Stimulated activated naive B cell treated with anti-CD40 and anti-IgM and Interleukin-4, amounts not matched to agents 10 μg/mL and 1 μg/mL and 100 μg/mL, for 72 hours (primary cell): ENCODE measurements at places on chromosomes 4 and X.
A peak's percentile ranks its signal among the peaks of the same experiment; 100 is the strongest.

GRCh38 chrX:119870626-119871131, 854 bp downstream of the RNF113A start:
- H3K27ac ChIP-seq = peak overlapping the region; percentile 92
- H3K4me1 ChIP-seq = peaks cover 6% of the 10 kb centered on the region
- peak overlapping the region; percentile 87 for H3K4me3 ChIP-seq
- peak; percentile 6 for DNase-seq

DNA sequence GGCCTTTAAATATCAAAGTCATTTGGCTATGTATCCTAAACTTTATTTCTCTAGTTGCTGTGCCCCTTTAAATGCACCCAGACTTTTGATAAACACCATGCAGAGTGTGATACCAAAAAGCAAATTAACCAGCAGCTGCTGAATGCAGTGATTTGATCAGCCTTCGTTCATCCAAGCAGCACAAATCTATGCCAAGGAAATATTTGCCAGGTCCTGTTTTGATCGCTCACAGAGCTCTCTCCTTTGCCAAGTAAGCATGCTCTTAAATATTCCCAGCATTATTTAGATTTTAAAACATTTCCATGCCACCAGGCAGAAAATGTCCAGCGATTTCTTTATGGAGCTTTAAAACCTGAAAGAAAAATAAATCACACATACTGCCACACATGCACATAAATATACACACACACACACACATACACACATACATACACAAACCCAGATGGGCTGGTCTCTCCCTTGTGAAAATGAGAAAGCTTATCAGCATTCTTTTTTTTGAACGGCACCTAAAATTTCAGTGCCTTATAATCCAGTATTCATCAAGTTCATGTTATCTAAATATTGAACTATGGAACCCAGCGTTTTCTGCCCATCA, 35.7 kb downstream of the BTC start:
- peaks cover 4% of the 10 kb centered on the region for H3K27me3 ChIP-seq
- no peaks in the 10 kb centered on the region for H3K36me3 ChIP-seq
- H3K27ac ChIP-seq = no peak overlapping the region
- H3K4me3 ChIP-seq = no peak overlapping the region
- H3K4me1 ChIP-seq = peaks cover 9% of the 10 kb centered on the region
- no peak for DNase-seq

DNA sequence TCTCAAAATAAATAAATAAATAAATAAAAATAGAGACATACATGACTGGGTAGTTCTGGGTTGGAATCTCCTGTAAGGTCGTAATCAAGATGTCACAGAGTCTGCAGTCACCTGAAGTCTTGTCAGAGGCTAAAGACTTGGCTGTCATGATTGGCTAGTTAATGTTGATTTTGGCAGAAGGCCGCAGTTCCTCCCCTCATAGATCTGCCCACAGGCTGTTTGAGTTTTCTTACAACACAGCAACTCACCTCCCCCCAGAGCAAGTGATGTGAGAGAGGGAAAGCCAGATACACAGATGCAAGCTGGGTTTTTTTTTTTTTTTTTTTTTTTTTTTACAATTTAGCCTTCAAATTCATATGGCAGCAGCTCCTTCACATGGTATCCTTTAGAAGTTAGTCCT, 36.4 kb upstream of the BMPR1B start:
- H3K4me3 ChIP-seq = no peak overlapping the region
- H3K36me3 ChIP-seq = no peaks in the 10 kb centered on the region
- no peak overlapping the region for H3K27ac ChIP-seq
- H3K4me1 ChIP-seq = peaks cover 9% of the 10 kb centered on the region
- peaks cover 10% of the 10 kb centered on the region for H3K27me3 ChIP-seq
- no peak for DNase-seq

- H3K4me1 ChIP-seq = peaks cover 42% of the 10 kb centered on the region
- no peaks in the 10 kb centered on the region for H3K27me3 ChIP-seq
- DNase-seq = peak; percentile 13
- H3K36me3 ChIP-seq = no peaks in the 10 kb centered on the region
- H3K27ac ChIP-seq = peak within 1 kb of the TSS; percentile 96
Measured at GRCh38 chrX:30653415-30654131, at the start of gene GK. TSS of gene GK (plus strand) at chrX:30653423. CDS start at chrX:30653538, 115 bp downstream.

DNA sequence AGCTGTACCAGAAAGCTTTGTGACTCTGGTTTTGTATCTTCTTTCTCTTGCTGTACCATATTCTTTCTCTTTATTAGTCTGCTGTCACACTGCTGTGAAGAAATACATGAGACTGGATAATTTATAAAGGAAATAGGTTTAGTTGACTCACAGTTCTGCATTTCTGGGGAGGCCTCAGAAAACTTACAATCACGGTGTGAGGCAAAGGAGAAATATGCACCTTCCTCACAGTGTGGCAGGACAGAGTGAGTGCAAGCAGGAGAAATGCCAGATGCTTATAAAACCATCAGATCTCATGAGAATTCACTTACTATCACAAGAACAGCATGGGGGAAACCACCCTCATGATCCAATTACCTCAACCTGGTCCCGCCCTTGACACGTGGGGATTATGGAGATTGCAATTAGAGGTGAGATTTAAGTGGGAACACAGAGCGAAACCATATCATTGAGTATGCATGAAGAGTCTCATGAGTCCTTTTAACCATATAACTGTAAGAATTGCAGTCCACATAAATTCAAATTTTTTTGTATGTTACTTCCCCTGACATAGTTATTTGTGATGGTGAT, 67.4 kb upstream of the INPP4B start:
- H3K4me3 ChIP-seq = no peak overlapping the region
- H3K27ac ChIP-seq = no peak overlapping the region
- no peaks in the 10 kb centered on the region for H3K36me3 ChIP-seq
- no peaks in the 10 kb centered on the region for H3K4me1 ChIP-seq
- no peaks in the 10 kb centered on the region for H3K27me3 ChIP-seq
- DNase-seq = no peak

GRCh38 chrX:129798888-129799287, 19.1 kb downstream of the SASH3 start:
- no peaks in the 10 kb centered on the region for H3K27me3 ChIP-seq
- H3K27ac ChIP-seq = peak overlapping the region; percentile 53
- peaks cover 32% of the 10 kb centered on the region for H3K4me1 ChIP-seq

DNA sequence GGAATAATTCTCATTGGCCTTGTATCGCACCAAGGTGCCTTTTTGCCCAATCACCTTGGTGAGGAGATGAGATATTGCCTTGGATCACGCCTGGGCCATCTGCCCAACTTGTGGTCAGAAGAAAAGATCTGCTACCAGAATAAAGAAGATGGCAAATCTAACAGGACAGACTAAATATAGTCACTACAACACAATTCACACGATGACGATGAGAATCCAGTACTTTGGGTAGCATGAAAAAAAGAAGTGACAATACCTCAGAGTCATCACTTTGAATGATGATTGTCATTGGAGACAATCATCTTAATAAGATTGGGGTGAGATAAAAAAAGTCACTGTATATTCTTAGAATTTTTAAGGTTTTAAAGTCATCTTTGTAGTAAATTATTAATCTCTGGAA, 7.3 kb upstream of the MSL3 start:
- peaks cover 2% of the 10 kb centered on the region for H3K4me1 ChIP-seq
- no peaks in the 10 kb centered on the region for H3K36me3 ChIP-seq
- H3K4me3 ChIP-seq = no peak overlapping the region
- DNase-seq = no peak
- H3K27ac ChIP-seq = no peak overlapping the region
- peaks cover 6% of the 10 kb centered on the region for H3K27me3 ChIP-seq

DNA sequence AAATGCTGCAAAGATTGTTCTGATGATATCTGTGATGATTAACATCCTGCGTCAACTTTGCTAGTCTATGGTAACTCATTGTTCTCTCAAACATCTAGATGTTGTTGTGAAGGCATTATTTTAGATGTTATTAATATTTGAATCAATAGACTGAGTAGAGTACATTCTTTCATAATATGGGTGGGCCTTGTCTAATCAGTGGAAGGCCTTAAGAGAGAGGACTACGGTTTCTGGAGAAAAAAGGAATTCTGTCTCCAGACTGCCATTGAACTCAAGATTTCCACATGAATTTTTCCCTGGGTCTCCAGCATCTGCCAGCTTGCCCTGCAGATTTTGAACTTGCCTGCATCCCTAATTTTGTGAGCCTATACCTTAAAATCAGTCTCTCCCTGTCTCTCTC, 2381.1 kb upstream of the AGA start:
- H3K4me1 ChIP-seq = no peaks in the 10 kb centered on the region
- H3K27ac ChIP-seq = no peak overlapping the region
- no peaks in the 10 kb centered on the region for H3K27me3 ChIP-seq
- H3K36me3 ChIP-seq = no peaks in the 10 kb centered on the region

- H3K27ac ChIP-seq = no peak overlapping the region
- H3K4me1 ChIP-seq = no peaks in the 10 kb centered on the region
- H3K27me3 ChIP-seq = no peaks in the 10 kb centered on the region
- DNase-seq = no peak
Measured at GRCh38 chr4:177070533-177071058, 239.1 kb upstream of the NEIL3 start.

- H3K36me3 ChIP-seq = no peaks in the 10 kb centered on the region
- H3K27ac ChIP-seq = no peak overlapping the region
- no peak for DNase-seq
Measured at GRCh38 chr4:10016169-10016568, 5.1 kb downstream of the SLC2A9 start.

- H3K27me3 ChIP-seq = peaks cover 10% of the 10 kb centered on the region
- no peaks in the 10 kb centered on the region for H3K36me3 ChIP-seq
- H3K4me3 ChIP-seq = no peak overlapping the region
- H3K4me1 ChIP-seq = peaks cover 11% of the 10 kb centered on the region
Measured at GRCh38 chr4:77623091-77623490, 17.5 kb downstream of the CXCL13 start.

DNA sequence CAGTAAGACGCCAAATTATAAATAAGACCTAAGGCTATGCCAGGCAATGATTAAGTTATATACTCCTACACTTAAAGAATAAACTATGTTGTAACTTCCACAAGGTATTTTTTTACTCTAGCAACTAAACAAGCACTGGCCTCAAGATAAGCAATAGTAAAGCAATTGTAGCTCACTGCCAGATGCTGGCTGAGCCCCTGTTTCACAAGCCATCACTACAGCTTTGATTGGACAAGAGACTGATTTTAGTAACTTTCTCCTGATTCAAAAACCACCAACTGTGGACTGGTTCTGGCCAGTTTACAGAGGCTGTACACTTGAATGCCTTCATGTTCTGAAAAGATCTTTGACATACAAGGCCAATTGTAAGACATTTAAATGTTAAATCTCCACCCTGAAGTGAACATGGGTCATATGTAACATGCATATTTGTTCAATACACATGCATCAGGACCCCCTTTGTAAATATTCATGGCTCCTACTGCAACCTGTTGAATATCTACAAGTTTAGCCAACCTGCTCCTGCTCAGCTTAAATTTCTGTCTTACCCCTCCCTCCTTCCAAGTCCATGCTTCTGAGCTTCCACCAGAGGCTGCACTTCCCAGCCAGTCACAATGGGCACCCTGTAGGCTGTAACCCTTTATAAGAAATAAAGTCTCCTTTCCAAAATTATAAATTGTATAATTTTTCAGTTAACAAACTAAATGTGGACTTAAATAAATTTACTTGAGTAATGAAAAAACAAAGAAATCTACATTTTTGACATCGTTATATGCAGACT, 423.6 kb downstream of the ANKRD50 start:
- no peaks in the 10 kb centered on the region for H3K36me3 ChIP-seq
- peaks cover 6% of the 10 kb centered on the region for H3K27me3 ChIP-seq
- H3K27ac ChIP-seq = no peak overlapping the region
- DNase-seq = no peak

GRCh38 chr4:127484117-127484516, 148.6 kb upstream of the INTU start:
- no peaks in the 10 kb centered on the region for H3K4me1 ChIP-seq
- DNase-seq = no peak
- H3K27me3 ChIP-seq = no peaks in the 10 kb centered on the region
- H3K4me3 ChIP-seq = no peak overlapping the region
- no peak overlapping the region for H3K27ac ChIP-seq
- no peaks in the 10 kb centered on the region for H3K36me3 ChIP-seq

GRCh38 chrX:152853986-152854385, 23.1 kb downstream of the NSDHL start:
- no peak overlapping the region for H3K4me3 ChIP-seq
- H3K27me3 ChIP-seq = no peaks in the 10 kb centered on the region
- H3K4me1 ChIP-seq = peaks cover 5% of the 10 kb centered on the region

- H3K36me3 ChIP-seq = no peaks in the 10 kb centered on the region
- H3K4me3 ChIP-seq = no peak overlapping the region
- no peak overlapping the region for H3K27ac ChIP-seq
- H3K27me3 ChIP-seq = no peaks in the 10 kb centered on the region
Measured at GRCh38 chr4:90025248-90025647, 101.9 kb upstream of the CCSER1 start.

DNA sequence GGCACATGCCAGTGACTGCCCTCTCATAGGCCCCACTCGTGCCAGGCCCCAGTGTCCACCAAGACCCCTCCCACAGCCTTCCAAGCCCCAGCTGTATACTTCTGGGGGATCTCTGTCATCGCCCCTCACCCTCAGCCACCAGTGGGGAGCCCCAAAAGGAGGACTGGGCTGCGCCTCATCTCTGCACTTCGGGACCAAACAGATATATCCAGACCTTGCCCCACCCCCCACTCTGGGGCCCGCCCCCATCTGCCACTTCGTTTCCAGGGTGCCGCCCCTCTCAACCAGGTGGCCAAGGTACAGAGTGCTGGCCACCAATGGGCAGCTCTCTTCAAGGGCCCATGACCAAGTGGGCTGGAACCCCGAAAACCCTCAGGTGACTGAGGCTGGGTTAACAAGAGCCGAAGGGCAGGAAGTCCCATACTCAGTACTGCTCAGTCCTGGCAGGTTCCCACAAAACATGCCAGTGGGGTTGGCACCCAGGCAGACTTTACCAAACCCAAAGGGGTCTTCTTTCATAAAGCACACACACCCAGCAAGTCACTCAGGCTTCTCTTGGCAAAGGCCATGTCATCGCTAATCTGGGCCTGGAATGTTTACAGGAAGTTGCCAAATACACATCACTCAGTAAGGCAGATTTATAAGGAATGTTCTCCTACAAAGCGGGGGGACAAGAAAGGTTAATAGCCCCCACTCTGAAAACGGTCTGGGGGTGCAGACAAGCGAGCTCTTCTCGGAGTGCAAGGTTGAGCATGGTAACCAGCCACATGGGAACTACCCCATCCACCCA, 4.4 kb downstream of the ZFYVE28 start:
- H3K4me3 ChIP-seq = peak overlapping the region; percentile 76
- DNase-seq = no peak
- peaks cover 64% of the 10 kb centered on the region for H3K27me3 ChIP-seq
- peaks cover 70% of the 10 kb centered on the region for H3K4me1 ChIP-seq

DNA sequence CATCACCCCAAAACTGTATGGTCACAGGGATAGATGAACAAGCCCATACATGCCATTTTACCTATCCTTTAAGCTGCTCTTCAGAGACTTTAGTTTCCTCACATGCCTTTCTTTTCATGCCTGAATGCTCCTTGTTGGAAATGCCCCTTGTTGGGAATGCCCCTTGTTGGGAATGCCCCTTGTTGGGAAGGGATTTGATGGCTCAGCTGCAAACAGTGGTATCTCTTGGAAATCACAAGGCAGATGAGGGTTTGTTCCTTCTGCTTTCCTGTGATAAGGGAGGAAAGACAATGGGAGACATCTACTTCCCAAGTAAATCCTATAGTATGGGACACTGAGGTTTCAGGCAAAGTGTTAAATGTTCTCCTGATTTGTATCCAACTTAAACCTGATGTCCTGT, 11.5 kb downstream of the CXCL2 start:
- no peak overlapping the region for H3K27ac ChIP-seq
- no peak overlapping the region for H3K4me3 ChIP-seq
- H3K4me1 ChIP-seq = no peaks in the 10 kb centered on the region
- peaks cover 20% of the 10 kb centered on the region for H3K27me3 ChIP-seq

GRCh38 chr4:84220990-84221389, 278.1 kb downstream of the NKX6-1 start:
- H3K4me1 ChIP-seq = no peaks in the 10 kb centered on the region
- H3K27ac ChIP-seq = no peak overlapping the region
- no peaks in the 10 kb centered on the region for H3K36me3 ChIP-seq
- H3K27me3 ChIP-seq = no peaks in the 10 kb centered on the region
- H3K4me3 ChIP-seq = no peak overlapping the region
- DNase-seq = no peak
